ENCODE measurements at places on chromosomes 13 and 19.
A peak's percentile ranks its signal among the peaks of the same experiment; 100 is the strongest.

DNA sequence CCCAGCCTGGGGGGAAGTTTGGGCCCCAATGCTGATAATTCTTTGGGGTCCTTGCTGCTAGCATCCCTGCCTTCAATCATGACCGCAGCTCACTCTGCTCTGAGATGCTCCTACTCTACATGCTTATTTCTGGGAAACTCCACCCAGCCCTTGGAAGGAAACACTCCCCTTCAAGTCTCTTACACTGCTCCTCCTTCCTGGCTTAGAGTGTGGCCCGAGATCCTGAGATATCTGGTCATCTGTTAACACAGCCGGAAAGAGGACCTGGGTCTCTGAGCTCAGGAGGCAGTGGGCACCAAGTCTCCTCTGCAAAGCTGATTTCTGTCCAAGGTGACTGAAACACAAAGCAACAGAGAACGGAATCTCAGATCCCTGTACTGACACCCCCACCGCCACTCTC is 33.0 kb downstream of the CYP4F2 start:
- no peak for DNase-seq

DNA sequence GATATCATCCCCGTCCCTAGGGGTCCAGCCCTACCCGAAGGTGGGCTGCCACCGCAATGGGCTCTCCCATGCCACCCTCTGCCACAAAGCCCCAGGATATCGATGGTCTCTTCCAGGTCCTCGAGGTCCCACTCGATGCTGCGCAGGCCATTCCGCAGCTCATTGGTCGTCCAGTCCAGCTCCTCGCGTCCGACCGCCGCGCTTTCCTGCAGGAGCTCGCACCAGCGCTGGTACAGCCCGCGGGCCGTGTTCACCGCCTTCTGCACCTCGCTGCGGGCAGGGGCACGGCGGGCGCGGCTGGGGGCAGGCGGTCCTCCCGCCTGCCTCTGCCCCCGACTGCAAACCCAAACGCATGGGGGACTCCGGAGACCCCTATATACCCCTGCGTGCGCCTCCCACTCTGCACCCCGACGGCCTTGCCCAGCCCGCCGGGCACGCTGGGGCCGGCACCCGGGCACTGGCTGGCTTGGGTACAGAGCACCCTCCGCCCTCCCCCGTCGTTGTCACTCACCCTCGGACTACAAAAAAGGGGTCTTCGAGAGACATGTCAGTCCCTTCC is 468 bp downstream of the STX10 start:
- DNase-seq: peak; percentile 37

- DNase-seq: no peak
Observed at GRCh38 chr13:83372786-83373185, 509.5 kb downstream of the SLITRK1 start.

- peak; percentile 65 for DNase-seq
Observed at GRCh38 chr19:4589579-4590410, 30.3 kb upstream of the SEMA6B start.

- DNase-seq: no peak
Observed at GRCh38 chr19:7982651-7983099, 22.8 kb downstream of the ELAVL1 start.

DNA sequence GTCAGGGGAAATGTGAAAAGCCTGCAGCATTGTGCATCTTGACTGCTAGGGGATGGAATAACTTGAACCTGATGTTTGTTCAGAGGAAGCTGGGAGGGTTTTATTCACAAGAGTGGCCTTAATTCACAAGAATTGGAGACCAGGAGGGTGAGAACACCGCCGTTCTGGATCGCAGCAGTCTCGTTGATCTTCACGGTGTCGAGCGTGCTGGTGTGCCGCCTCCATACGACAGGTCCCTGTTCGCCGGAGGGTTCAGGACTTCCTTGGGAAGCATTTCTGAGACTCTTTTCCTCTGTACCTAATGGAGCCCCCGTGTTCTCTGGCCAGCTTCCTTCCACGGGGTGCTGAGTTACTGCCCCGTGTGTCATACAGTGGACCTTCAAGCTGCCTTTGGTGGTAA is 66.9 kb downstream of the ARHGEF7 start:
- DNase-seq: no peak

DNA sequence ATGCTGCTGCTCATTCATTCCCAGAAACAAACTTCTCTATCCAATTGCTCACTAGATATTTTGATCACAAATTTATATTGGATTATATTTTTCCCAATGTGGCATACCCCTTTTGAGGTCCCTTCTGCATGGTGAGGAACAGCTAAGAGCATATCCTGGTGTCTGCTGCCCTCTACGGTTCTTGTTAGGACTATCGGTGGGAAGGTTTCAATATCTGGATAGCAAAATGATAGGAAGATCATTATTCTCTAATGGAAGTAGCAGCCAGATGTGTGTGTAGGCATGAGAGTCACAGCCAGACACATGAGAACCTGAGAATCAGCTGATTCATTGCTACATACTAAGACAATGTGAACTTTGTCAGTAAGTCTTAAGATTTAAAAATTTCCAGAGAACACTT is 1422.4 kb upstream of the MIR17HG start:
- peak; percentile 32 for DNase-seq

- no peak for DNase-seq
Observed at GRCh38 chr13:41356786-41357185, 45.7 kb downstream of the NAA16 start.

DNA sequence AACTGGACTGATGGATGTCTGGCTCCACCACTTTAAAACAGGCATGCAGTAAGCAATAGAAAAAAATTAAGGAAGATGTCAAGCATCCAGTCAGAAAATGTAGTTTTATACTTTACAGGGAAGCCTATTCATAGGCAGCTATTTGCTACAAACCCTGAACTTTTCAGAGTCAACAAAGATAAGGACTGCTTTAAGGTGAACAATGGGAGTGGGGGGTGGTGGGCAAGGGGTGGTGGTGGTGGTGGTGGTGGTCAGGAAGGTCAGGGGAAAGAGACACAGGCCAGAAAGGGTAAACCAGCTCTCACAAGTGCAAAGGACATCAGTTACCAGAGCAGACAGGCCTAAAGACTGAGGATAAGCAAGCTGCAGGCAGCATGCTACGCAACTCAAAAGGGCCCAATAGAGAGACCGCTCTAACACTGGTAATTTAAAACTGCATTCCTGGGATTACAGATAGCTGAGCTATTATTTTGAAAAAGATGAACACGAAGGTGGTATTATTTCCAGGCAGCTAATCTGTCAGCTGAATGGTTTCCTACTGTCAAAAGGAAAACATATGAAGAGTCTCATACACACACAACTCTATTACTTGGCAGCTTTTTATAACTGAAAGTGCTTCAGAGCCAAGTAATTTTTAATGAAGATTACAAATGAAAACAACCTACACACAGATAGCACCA is 14.8 kb downstream of the BRD4 start:
- DNase-seq: peak; percentile 66

DNA sequence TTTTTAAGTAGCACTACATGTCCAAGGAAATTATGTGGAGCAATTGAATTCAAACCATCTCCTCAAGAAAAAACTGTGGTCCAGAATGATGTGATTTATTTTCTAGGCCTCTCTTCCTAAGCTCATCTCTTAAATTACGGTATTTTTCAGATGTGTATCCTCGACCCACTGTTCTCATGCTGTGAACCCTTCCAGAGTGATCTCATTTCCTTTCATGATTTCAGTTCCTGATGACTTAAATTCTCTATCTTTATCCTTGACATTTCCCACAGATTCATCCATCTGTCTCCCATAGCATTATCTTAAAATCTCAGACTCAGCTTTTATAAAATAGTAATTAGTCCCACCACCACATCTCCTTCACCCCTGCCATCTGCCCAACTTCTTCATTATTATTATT is 117.6 kb upstream of the SPRY2 start:
- no peak for DNase-seq

DNA sequence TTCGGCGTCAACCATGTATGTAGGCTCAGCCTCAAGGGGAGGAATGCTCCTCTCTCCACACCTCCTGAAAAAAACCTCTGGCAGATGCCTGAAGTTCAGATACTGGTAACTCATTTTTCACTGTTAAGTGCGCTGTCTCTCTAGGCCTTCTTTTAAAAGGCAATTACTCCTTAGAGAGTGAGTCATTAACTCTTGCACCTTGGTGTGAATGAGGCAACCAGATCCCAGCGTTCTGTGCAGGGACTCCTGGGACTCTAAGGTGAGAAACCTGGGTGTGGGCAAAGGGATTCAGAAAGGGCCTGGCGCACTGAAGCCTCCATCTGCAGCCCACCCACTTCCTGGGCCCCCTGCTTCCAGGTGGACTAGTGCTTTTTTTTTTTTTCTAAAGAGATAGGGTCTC is 71.7 kb downstream of the SIAH3 start:
- no peak for DNase-seq

GRCh38 chr19:2691951-2692350 is 10.5 kb downstream of the GNG7 start:
- no peak for DNase-seq

GRCh38 chr13:47114030-47114429 is 217.2 kb upstream of the HTR2A start:
- DNase-seq: no peak

- DNase-seq: no peak
Observed at GRCh38 chr19:56085571-56086275, 35.4 kb downstream of the ZNF787 start.

DNA sequence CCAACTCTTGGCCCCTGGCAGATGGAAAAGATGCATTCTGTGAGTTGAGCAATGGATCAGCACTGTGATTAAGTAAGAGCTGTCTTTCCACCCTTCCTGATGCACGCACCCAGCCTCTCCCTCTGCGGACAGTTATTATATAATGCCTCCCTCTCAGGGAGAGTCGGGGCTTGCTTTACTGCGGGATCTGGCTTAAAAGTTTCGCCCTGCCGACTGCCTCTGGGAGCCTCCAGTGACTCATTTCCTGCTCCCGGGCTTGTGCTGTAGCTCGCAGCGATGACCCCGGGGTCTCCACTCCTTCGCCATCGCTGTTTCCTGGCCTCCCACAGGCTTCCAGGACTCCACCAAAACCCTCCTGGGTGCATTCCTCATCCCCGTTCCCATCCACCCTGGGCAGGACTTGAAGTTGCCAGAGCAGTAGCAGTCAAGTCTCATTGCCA is 107.4 kb upstream of the SLC7A1 start:
- no peak for DNase-seq

DNA sequence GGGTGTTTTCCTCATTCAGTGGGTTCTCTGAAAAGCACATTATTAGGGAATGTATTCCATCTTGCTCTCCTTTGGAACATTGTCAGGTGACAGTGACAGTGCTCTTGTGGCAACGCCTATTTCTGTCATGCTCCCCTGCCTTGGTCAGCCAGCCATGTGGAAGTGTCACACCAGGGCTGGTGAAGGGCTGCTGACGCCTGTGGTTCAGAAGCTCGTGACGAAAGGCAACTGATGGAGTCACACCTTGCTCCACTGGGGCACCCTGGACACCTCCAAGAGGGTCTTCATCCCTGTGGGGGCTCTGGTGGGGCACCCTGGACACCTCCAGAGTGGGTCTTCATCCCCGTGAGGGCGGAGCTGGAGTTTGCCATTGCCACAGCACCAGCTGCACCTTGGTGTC is 68.9 kb upstream of the GPR183 start:
- DNase-seq: no peak

GRCh38 chr19:35330475-35330874 is 1.5 kb downstream of the CD22 start:
- DNase-seq: no peak
